Endothelial cell of umbilical vein (primary cell): ENCODE measurements at places on chromosomes 5 and 9. TPM values are rescaled to one million over a fixed set of nuclear protein-coding genes. Genes with fewer than 3 reads are reported as not detected.
A peak's percentile ranks its signal among the peaks of the same experiment; 100 is the strongest.

MARCOL gene
- polyA plus RNA-seq: not detected in 2 replicates

PCDHGC3 gene
- 9.2 and 14.9 TPM in 2 replicates for polyA plus RNA-seq

C5orf58 gene
- not detected in 2 replicates for polyA plus RNA-seq

ZNF658 gene
- polyA plus RNA-seq: 0.53 and 0.76 TPM in 2 replicates

HDAC3 gene
- 74.7 and 75.5 TPM in 2 replicates for polyA plus RNA-seq

IFNA2 gene
- polyA plus RNA-seq: not detected in 2 replicates

LPAR1 gene
- polyA plus RNA-seq: 2.6 and 3.0 TPM in 2 replicates

DNA sequence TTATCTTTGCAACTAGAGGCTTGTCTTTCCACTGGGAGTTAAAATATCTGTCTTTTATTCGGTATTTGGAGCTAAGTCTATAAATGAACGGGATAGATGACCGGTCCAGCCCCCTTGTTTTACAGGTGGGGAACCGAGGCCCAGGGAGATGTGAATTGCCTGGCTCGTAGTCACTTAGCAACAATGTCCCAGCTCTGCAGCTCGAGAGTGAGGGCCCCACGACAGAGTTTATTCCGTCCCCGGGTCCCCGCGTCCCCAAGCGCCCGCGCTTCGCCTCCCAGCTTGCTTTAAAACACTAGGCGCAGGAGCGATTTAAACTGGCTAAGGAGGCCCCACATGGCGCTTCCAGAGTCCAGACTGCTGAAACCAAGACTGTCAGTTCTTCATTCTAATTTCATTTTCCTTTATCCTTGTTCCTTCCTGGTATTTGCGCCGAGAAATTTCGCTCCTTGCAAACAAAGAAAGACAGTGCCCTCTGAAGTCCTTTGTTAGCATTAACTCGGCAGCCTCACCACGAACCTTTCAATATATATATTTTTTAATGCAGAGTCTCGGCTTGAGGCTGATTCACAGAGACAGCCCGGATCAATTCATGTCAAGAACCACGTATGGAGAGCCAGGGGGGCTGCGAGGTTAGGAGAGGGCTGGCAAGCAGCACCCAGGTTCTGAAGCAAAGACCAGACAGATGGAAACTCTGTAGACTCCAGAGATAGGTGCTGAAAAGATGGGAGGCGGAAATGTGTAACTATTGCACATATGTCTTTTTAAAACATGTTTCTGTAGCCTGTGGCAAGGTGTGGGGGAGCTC lies 1.4 kb upstream of the ENC1 start:
- peak; percentile 83 for DNase-seq

GRCh38 chr9:27047136-27047535 lies 41.7 kb upstream of the LRRC19 start:
- no peak for DNase-seq

DNA sequence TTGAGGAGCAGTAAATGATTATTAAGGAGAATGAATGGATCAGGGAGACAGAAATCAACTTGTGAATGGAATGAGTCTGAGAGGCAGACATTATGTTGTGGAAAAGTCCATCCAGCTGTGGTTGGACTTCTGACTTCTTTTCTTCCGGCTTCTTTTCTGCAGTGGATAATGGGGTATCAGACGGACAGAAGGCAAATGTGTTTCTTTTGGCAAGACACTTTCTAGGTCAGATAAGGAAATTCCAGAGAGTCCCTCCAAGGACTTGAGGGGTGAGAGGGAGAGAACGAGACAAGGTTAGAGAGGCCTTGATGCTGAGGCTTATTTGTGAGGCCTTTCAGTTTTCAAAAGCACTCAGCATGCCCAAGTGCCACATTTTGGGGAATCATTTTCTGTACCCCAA lies 17.1 kb upstream of the GRHPR start:
- DNase-seq: peak; percentile 13

- DNase-seq: no peak
Observed at GRCh38 chr9:8085986-8086385, 286.4 kb upstream of the DMAC1 start.

DNA sequence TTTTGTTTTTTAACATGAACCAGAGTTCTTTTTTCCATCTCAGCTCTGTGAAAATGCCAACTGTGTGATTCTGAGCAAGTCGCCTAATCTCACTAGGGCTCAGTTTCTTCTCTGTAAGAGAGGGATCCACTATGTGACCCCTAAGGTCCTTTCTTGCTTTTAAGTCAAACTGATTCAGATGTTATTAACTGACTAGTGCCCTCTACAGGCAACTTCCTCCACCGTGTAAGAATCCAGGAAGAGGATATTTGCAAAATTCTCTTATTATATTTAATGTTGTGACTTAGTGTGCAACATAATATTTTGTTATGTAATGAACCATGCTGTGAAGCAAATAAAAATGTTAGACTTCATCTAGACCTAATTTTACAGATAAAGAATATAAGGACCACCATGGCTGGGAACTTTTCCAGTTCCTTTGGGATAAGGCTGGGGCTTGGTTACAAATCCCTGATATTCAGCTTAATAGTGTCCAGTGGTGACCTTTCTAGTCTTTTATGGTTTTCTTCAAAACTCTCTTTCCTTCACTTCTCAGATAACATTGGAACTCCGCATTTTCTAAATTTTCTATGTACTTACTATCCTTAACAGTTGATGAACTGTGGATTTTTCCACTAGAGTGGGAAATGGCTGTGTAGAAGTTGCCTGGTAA lies 244.7 kb downstream of the PIK3R1 start:
- peak; percentile 76 for DNase-seq

DNA sequence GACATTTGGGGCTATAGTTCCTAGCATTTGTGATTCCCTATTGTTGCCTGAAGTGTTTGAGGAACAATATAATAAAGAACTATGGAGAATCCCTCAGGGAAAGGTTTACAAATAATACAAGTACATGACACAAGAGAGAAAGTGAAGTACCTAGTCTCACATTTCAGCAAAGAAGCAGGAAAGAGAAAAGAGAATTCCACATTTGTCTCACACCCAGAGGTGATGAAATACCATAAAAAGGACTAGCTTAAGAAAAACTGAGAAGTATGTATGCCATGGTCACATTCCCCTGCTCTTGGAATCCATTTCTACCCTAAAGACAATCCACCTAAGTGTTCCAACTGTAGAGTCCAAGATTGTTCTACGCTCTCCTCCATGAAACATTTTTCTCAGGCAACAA lies 79.0 kb upstream of the TARS1 start:
- no peak for DNase-seq

DNA sequence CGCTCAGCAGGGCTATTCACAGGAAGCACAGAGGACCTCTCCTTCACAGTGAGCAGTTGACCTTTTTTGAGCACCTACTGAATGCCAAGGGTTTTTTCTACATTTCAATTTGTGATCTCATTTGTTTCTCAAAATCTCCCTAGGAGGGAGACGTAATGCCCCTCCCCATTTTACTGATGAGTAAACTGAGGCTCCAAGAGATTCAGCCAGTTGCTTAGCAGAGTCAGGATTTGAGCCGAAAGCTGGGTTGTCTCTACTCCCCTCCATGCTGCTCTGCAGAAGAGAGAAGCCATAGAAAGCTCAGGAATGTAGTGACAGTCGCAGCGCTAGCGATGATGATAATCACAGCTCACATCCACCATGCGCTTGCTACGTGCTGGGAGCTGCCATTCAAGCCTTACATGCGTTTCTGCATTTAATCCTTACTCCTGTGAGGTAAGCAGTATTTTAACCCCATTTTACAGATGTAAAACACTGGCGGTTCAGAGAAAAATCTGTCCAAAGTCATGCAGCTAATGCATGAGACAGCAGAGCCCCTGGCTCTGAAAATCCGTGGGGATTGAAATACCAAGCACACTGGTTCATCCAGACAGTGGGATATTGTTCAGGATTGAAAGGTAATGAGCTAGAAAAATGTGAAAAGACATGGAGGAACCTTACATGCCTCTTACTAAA lies 33.8 kb downstream of the ERGIC1 start:
- DNase-seq: no peak

GRCh38 chr9:136726631-136727191 lies 14.3 kb downstream of the DIPK1B start:
- peak; percentile 56 for DNase-seq

- no peak for DNase-seq
Observed at GRCh38 chr5:157608972-157609565, 33.5 kb upstream of the ADAM19 start.

GRCh38 chr9:121599872-121600585 lies 51.4 kb upstream of the DAB2IP start:
- no peak for DNase-seq

- DNase-seq: peak; percentile 92
Observed at GRCh38 chr5:38467353-38468040, 88.9 kb downstream of the LIFR start.

DNA sequence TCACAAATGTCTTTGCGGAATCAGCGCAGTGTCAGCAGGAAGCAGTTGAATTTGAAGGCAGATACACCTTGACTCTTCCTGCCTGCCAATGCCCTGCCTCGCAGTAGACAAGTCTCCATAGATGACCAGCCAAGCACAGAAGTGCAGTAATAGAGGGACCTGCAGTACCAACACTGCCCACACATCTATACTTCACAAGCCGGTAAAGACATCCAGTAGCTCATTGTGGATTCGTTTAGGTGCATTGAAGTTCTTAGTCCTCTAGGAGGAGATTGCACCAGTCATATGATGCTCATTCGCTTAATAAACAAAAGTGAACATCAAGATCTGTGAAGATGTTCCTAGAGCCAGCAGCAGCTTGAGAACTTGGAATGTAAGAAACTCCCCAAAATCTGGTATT lies 7.1 kb upstream of the IFNA2 start:
- no peak for DNase-seq

DNA sequence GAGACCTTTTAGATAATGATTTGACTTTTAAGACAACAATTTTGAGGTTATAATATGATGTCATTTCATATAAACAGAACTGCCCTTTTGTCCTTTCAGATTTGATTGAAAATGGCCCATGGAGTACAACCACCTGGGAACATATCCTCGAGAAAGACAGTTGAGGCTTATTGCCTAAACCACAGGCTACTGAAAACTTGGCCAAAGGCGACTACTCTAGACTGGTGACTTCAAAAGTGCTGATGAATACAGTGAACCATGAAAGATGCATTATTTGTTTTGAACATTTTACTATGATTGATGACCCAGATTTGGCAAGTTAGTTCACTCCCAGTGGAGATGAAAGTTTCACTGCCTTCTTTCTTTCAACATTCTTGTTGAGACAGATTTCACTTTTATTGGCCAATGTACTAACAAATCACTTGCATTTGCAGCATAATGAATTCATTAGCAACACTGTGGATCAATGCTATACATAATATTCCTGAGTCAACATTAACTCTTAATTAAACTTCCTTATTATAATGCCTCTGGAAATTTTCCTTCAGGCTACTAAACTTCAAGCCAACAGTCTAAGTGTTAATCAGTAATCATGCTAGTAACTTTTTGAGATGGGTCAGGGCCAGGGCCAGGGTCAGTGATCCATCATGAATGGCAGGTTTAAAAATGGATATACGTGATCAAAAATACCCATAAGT lies 480.3 kb downstream of the RAB3C start:
- DNase-seq: no peak

DNA sequence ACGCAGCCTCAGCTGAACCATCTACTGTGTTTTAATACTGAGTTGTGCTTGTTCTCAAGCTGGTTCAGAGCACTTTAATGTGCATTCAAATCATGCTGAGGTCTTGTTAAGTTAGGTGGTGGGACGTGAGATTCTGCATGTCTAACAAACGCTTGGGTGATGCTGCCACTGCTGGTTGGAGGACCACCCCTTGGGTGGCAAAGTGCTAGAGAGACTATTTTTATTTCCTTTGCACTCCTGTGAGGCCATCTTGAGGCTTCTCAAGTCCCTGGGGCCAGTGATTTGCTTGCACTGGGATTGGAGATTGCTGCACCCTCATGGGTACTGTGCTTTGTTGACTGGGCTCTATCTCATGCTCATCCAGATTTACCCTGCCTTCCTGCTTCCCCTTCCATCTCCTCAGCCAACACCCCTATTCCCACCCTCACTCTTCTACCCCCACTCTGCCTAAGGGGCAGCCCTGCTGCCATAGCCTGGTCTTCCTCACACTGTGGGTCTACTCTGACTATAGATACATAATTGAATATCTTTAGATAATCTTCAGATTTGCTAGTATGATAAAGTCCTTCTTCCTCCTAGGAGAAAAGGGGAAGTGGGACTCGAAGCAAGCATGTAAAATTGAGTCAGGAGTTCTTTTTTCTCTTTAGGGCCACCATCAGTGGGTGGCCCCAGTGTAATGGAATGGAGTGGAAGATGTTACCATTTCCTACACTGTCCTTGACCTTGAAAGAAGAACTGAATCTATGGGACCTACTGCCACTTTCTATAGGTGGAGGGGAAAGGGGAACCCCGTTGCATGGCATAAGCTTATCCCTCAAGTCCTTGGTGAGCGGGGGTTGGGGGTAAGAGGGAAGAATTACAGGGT lies 45.1 kb upstream of the SUB1 start:
- no peak for DNase-seq
